NCI-H2081 treated with DMSO at 0.1 percent for 48 hours (cell line): ENCODE measurements at places on chromosomes 3 and 15.

- DNase-seq: no peak
Observed at GRCh38 chr3:183698756-183699155, 1.2 kb downstream of the YEATS2 start.

- no peak for DNase-seq
Observed at GRCh38 chr15:42449770-42450424, 41.0 kb downstream of the ZNF106 start.

DNA sequence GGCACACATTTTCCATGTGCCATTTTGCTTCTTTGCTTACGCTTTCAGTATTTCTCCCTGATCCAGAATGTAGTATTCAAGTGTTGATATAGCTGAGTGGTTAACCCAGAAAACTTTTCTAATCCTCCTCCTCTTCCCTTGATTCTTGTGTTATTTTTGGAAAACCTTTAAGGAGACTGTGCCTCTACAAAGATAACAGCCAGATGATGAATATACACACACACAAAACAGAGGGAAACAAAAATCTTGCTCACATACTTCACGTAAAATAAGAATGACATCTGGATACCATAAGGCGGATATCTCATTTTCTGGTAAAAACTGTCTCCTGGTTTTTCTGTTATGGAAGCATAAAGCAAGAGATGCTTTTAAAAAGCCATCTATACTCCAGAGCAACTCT is 295.8 kb upstream of the THBS1 start:
- no peak for DNase-seq

DNA sequence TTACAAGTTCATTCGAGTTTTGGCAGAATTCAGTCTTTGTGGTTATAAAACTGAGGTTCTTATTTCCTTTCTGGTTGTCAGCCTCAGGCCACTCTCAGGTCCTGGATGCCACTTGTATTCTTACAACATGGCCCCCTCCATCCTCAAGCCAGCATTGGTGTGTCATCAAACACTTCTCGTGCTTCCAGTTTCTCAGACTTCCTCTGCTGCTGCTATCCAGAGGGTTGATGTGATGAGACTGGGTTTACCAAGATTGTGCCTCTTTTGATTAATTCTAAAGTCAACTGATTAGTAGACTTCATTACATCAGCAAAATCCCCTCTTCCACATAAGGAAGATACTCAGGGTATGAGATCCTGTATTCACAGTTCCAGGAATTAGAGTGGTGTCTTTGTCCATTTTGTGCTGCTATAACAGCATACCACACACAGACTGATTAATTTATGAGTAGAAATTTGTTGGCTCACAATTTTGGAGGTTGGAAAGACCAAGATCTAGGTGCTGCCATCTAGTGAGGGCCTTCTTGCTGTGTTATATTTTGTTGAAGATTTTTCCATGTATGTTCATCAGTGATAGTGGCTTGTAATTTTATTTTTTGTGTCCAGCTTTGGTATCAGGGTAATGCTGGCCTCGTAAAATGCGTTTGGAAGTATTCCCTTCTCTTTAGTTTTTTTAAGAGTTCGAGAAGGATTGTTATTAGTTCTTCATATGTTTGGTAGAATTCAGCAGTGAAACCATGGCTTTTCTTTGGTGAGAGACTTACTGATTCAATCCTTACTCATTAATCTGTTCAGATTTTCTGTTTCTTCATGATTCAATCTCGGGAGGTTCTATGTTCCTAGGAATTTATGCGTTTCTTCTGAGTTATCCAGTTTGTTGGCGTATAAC is 11.1 kb downstream of the LRCH3 start:
- DNase-seq: no peak

- DNase-seq: no peak
Observed at GRCh38 chr3:134441321-134441720, 44.5 kb downstream of the ANAPC13 start.

DNA sequence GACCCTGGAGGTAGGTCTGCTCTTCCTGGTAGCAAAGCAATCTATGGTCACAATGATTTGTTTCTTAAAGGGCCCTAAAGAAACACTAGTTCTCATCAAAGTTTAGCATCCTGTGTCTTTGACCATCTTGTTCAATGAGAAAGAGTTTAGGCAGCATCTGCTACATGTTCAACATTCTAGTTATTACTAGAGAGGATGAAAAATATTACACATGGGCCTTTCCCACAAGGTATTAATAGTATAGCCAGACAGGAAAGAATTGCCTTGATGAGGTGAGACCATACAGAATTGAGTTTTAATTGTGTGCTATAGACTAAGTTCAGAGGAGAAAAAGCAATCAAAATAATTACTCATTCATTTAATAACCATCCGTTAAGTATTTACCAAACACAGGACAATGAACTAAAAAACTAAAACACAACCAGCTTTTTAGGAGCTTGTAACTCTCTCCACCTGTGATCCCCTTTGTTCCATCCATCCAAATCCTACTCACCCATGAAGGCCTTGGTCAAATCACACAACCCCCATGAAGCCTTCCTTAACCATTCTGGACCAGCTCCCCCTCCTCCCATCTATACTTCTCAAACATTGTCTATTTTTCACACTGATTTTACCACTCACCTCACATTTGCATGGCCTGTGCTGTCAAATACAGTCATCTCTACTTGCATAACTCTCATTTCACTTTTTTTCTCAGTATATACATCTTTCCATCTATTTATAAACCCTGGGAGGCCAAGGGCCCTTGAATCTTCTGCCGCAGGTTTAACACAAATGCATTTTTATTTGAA is 122.9 kb downstream of the RORA start:
- no peak for DNase-seq

GRCh38 chr3:158471639-158472294 is 99.2 kb upstream of the MLF1 start:
- no peak for DNase-seq

DNA sequence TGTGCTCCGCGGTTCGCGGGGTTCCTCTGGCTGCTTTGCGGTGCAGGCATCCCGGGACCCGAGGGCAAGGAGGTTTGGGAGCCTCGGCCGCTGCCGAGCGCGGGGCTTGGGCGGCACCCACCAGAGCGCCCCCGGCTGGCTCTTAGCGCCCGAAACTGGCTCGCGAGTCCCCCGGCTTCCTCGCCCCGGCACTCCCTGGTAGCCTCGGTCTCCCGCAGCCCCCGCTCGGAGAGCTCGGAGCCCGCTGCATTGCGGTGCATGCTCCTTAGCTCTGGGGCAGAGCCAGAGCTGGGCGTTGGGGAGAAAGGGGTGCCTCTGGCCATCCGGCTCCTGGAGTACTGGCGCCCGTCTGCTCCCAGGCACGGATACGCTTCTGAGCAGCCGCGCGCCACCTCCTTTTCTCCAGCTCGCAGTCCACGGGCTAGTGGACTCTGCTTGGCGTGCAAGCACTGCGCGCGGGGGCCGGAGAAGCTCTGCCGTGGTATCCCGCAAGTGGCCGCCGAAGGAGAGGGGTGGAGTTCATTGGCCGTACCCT is 753 bp downstream of the EPHB1 start:
- DNase-seq: no peak

DNA sequence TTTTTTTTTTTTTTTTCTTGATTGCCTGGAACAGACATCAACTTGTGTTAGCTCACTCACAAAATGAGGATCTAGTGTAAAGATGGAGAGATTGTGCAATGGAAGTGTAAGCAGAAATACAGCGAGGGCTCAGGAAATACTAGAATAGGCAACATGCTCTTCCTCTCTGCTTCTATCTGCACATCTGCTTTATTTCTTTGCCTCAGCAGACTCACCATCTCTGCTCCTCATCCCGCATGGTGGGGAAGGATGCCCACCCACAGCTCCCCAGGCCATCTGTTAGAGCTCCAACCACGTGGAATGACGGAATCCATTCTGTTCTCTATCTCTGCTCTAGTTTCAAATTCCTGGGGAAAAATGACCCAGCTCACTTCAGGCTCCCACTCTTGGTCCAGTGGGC is 128.0 kb upstream of the ADAMTS9 start:
- DNase-seq: no peak

DNA sequence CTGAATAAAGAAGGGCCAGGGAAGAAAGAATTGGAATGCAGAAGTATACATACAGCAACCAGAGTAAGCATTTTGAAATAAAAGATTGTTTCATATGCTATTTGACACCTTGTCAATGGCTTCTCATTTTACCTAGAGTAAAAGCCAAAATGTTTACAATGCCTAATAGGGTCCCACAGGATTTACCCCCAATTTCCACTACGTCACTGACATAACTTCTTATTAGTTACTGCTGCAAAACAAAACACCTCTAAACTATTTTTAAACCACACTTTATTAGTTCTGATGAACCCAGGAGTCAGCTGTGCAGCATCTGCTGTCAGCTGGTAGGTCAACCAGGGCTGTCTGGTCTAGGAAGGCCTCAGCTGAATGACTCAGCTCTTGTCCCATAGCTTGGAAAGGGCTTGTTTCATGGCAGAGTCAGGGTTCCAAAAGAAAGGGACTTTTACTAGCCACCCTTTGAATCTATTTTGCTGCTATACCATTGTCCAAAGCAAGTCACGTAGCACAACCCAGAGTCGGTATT is 945.1 kb downstream of the EPHA3 start:
- DNase-seq: no peak

- DNase-seq: peak; percentile 13
Observed at GRCh38 chr3:163476179-163476578, 1602.1 kb downstream of the SI start.

GRCh38 chr15:89396723-89397652 is 62.4 kb upstream of the POLG start:
- no peak for DNase-seq

- no peak for DNase-seq
Observed at GRCh38 chr3:45895686-45896468, 9.5 kb downstream of the CCR9 start.

DNA sequence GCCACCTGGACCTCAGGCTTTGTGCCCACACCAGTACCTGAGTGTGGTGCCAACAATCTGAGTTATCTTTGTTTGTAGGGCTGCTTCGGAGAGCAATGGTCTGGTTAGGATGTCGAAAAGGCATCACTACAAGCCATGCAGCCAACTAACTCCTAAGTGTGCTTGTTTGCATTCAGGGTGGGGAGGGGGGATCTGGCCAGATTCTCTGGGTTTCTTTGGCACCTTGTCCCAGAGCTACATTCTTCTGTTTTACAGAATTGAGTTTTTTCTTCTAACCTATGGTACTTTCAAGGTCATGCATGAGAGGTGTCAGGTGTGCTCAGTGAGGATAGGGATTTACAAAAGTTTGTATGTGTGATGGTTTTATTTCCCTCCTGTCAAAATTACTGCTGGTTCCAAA is 391.4 kb upstream of the RARB start:
- DNase-seq: no peak

DNA sequence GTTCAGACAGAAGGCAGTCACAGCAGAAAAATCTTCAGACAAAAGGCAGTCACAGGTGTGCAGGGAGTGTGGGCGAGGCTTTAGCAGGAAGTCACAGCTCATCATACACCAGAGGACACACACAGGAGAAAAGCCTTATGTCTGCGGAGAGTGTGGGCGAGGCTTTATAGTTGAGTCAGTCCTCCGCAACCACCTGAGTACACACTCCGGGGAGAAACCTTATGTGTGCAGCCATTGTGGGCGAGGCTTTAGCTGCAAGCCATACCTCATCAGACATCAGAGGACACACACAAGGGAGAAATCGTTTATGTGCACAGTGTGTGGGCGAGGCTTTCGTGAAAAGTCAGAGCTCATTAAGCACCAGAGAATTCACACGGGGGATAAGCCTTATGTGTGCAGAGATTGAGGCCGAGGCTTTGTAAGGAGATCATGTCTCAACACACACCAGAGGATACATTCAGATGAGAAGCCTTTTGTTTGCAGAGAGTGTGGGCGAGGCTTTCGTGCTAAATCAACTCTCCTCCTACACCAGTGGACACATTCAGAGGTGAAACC is 27.6 kb downstream of the ZNF589 start:
- DNase-seq: no peak

DNA sequence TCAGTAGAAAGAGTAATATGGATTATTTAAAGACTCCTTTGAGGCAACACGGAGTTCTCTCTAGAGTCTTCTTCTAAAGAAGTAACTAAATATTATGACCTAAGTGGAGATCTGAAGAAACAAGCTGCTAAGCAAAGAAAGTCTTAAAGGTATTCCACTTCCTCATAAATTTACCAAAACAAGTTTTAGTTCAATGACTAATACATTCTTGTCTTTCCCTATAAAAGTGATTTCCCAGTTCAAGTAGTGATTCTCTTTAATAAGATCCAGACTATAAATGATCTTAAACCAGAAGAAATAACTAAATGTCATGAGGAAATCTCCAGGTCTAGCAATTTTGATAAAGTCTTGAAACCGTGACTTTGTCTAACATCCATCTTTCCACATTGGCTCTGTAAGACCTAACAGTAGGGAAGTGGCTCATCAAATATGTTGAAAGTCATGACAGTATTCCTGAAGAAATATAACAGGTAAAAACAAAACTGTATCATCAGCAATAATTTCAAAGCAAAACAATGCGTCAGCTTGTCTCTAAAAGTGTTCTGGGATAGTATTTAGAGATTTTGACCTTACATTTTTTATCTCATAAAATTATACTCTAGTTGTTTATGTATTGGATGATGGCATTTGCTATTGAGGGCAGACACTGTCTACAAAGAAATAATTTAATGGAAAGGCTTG is 51.8 kb upstream of the NEDD4 start:
- DNase-seq: no peak

DNA sequence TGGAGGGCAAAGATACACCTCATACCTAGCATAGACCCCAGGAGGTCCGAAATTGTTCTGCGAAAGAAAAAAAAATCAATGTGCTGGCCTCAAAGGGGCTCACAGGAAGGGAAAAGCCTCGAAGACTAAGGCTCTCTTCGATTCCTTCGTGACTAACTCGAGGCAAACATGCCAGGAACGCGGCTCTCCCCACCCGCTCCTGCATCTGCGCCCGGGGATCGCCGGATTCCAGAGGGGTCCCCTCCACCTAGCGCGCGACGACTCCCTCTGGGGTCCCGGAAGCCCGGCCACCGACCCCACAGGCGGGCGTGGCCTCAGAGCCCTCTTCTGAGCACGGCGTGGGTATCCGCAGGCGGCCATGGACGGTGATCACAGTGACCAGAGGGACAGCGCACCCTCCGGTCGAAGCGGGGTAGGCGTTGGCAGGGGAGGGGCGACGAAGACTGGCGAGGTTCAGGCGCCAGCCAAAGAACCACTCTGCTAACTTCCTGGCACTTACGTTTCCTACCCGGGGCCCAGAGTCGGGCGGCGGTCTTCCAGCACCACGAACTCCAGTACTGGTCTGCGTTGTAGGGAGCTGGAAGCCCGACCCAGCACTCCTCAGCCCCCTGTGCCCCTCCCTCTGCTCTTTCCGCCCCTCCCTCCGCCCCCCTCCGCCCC is 515 bp upstream of the EIF3J start:
- DNase-seq: no peak
